CD4-positive, alpha-beta T cell treated with Interleukin-6 at 100 ng/mL for 8 hours (primary cell): ENCODE measurements at places on chromosomes 6 and 20.

DNA sequence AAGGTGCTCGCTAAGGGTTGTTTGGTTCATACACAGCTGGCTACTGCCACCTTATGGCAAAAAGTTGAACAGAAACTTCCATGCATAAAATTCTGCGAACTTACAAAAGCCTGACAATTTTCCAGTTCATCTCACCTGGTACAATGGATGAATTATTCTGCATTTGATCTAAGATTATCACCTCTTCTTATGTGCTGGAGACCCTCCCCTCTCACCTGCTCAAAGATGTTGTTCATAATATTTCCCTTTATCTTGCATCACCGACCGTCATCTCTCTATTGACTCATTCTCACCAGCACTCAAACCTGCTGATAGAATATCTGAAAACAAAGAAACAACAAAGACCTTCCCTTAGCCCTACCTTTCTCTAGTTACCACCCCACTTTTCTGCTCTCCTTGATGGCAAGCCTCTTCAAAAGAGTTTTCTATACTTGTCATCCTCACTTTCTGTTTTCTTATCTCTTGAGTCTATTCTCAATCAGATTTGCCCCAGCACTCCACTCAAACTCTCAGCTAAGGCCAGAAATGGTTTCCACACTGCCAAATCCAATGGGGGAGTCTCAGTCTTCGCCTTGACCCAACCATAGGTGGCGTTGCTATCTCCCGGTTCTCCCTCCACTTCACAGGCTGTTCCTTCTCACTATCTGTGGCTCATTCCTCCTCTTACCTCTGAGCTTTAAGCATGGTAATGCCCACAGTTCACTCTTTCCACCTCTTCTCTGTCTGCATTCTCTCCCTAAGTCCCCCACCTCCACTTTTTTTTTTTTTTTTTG is 25.8 kb downstream of the SNRNP48 start:
- DNase-seq, result peak; percentile 35

DNA sequence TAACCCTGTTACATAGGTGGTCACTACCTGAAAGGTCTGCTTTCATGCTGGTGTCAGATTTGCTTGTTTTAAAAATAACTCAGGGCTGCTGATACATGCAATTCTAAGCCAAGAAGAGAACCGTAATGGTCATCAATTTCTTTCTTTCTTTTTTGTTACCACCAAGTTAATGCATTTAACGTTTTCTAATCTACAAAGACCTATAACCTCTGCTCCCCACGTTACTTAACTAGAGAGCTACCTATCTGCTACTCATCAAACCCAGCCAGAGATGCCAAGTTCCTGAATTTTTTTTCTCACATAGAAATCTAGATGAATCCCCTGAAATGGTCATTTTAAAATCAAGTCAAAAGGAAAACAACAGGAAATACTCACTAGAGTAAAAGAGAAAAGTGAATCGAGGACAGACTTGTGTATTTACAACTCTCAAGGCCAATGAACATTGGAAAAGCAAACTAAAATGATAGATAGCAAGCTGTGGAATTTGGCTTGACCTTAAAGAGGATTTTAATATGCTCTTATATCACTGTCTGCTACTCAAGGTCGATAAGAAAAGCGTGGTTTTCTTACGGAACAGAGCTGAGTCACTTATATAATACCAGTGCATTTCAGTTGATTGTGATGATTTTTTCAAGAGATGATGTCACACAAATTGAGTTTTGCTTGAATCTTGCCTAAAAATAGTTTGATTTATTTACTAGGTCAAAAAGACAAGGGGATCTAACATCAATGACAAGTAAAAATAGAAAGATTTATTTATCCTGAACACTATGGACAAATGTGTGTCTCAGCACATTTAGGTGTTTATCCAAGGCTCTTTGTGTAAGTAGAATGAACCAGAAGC is 67.9 kb downstream of the SGK1 start:
- no peak for DNase-seq

GRCh38 chr6:84912472-84913322 is 148.3 kb upstream of the TBX18 start:
- no peak for DNase-seq

- no peak for DNase-seq
Observed at GRCh38 chr6:167275436-167275835, 15.7 kb upstream of the UNC93A start.

- DNase-seq, result no peak
Observed at GRCh38 chr20:2010533-2010932, 16.7 kb upstream of the PDYN start.

GRCh38 chr6:92849636-92850035 is 569.7 kb downstream of the EPHA7 start:
- DNase-seq, result no peak

DNA sequence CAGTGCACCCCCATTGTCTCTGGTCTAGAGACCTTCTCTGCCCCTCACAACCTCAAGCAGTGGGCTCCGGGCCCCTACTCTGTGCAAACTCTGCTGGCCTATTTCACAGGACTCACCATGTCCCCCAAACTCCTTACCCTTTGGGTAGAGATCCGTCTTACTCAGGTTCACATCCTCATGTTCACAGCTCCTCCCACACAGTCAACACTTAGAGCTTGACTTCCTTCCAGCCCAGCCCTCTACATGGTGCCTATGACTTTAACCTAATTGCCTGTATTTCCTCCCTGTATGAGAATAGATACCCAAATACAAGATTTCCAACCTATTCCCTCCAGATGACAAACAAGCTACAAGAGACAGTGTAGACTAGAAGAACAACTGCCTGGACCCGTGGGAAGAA is 528.6 kb upstream of the JARID2 start:
- DNase-seq, result peak; percentile 32

DNA sequence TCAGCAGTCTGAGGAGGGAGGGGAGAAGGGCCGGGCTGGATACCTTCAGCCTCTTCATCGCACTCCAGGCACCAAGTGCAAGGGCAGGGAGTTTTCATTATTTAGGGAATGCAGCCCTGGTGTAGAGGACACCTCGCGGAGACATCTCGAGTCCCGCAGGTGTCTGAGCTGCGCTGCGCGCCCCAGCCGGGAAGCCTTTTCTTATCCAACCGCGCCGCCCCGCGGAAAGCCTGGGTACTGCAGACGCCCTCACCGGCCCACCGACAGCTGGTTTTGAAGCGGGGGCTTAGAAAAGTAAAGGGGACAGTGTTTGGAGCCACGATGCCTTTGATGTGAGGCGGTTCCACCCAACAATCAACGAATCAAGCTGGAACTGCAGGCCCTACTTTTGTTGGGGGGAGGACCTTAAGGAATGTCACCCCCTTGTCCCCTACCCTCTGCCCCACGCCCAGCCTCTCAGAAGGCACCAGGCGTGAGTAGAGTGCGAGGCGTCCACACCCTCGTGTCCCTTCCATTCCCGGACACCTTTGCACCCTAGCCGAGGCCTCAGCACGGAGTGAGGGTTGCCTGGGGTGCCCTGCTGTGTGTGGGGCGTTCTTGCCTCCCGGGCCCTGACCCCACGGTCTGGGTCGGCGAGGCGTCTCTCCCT is 8.6 kb downstream of the NKX2-2 start:
- peak; percentile 63 for DNase-seq

GRCh38 chr6:107061125-107062020 is 33.4 kb downstream of the MTRES1 start:
- DNase-seq, result peak; percentile 11

GRCh38 chr6:28349344-28349891 is 329 bp upstream of the ZKSCAN3 start:
- no peak for DNase-seq

DNA sequence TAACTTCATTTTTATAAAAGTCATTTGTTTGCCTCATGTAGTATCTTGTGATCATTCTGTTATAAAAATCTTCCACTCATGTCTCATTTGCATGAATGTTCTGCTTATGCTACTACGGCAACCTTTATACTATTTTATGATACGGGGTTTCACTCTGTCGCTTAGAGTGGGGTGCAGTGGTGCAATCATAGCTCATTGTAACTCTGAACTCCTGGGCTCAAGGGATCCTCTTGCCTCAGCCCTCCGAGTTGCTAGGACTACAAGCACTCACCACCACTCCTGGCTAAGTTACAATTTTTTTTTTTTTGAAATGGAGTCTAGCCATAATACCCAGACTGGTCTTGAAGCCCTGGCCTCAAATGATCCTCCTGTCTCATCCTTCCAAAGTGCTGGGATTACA is 154.4 kb upstream of the PREP start:
- DNase-seq, result no peak
